ENCODE measurements at places on chromosomes 1 and 21. TPM values are rescaled to one million over a fixed set of nuclear protein-coding genes. Genes with fewer than 3 reads are reported as not detected.

TSSK3 gene
- total RNA-seq: 1.9 TPM

SH2D5 gene
- not detected for total RNA-seq

RBM11 gene
- total RNA-seq: not detected

OPRD1 gene
- total RNA-seq: not detected

FCRLA gene
- 0.20 TPM for total RNA-seq

DNA sequence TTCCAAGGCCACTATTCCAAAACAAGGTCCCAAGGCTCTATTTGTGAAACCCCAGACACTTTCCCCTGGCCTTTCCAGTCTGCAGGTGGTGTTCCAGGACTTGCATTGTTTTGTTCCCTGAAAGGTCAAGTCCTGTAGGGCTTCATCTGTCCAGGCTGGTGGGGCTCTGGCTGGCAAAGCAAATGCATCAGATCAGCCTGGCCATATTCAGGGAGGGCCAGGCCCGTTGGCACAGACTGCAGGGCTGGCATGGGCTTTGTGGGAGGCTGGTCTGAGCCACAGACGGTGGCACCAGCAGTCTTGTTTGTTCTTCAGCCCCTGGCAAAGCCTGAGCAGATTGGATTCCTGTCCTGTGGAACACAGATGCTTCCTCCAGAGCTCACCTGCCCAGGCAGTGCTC lies 93.0 kb downstream of the SPATA46 start:
- no peaks in the 10 kb centered on the region for H3K36me3 ChIP-seq
- H3K4me1 ChIP-seq: peaks cover 3% of the 10 kb centered on the region
- H3K4me3 ChIP-seq: no peak overlapping the region

- no peak overlapping the region for H3K27ac ChIP-seq
- H3K4me1 ChIP-seq: no peaks in the 10 kb centered on the region
- DNase-seq: no peak
- no peaks in the 10 kb centered on the region for H3K36me3 ChIP-seq
Measured at GRCh38 chr1:216310776-216311175, 112.5 kb downstream of the USH2A start.

GRCh38 chr21:28339403-28339802 lies 653.3 kb downstream of the LTN1 start:
- no peaks in the 10 kb centered on the region for H3K27me3 ChIP-seq
- H3K4me3 ChIP-seq: no peak overlapping the region
- peak overlapping the region; percentile 50 for H3K27ac ChIP-seq

DNA sequence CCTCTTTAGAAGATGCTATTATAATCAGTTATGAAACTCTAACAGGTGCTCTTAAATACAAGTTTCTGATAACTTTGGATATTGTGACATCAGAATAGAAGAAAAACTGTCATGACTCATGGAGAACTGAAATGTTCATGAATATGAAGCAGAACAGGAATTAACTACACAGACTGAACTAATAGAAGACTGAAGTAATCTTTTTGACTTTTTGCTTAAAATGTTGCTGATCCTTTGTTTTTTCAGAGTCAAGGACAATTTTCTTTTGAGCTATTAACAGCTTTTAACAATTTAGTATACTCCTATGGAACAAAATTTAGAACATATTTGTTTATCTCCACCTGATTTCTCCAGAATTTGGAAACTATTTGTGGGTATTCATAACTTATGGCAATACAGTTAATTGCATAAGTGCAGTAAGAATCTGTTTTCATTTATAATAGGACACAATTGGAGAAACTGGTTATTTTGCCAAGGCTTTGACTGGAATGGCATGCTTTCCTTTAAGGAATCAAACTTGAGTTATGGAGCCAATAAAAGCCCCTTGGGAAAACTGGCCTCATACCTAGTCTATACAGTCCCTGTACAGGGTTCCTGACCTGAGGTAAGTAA lies 18.7 kb upstream of the PLA2G5 start:
- no peaks in the 10 kb centered on the region for H3K4me1 ChIP-seq
- no peak overlapping the region for H3K27ac ChIP-seq
- no peak for DNase-seq

DNA sequence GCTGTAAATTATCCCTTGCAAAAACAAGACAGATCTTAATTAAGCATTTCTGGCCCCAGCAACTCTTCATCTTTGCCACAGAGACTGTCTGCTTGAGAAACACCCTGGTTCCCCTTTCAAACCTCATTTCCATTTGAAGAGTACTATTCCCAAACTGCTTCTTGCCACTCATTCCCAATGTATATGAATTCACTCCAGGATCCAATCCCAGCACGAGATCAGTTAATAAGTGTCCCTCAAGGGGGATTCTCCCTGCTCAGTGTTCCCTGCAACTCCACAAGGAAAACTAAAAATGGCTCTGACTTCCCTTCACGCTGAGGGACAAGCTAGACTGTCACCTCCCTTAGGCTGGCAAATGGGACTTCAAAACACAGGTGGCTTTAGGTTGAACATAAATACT lies 173.2 kb downstream of the SIPA1L2 start:
- no peak for DNase-seq
- no peaks in the 10 kb centered on the region for H3K27me3 ChIP-seq
- H3K27ac ChIP-seq: no peak overlapping the region
- H3K36me3 ChIP-seq: no peaks in the 10 kb centered on the region

GRCh38 chr1:12372180-12372579 lies 142.3 kb downstream of the VPS13D start:
- DNase-seq: no peak
- peaks cover 100% of the 10 kb centered on the region for H3K36me3 ChIP-seq
- no peaks in the 10 kb centered on the region for H3K27me3 ChIP-seq
- H3K27ac ChIP-seq: no peak overlapping the region
- H3K4me3 ChIP-seq: no peak overlapping the region
- H3K4me1 ChIP-seq: no peaks in the 10 kb centered on the region

GRCh38 chr1:55386456-55386855 lies 171.3 kb upstream of the USP24 start:
- no peaks in the 10 kb centered on the region for H3K36me3 ChIP-seq
- H3K4me3 ChIP-seq: no peak overlapping the region
- H3K27ac ChIP-seq: no peak overlapping the region
- no peaks in the 10 kb centered on the region for H3K27me3 ChIP-seq
- no peaks in the 10 kb centered on the region for H3K4me1 ChIP-seq
